ENCODE measurements at places on chromosomes 6 and 20.

GRCh38 chr6:31575952-31576685, 754 bp downstream of the TNF start:
- peak; percentile 7 for DNase-seq

DNA sequence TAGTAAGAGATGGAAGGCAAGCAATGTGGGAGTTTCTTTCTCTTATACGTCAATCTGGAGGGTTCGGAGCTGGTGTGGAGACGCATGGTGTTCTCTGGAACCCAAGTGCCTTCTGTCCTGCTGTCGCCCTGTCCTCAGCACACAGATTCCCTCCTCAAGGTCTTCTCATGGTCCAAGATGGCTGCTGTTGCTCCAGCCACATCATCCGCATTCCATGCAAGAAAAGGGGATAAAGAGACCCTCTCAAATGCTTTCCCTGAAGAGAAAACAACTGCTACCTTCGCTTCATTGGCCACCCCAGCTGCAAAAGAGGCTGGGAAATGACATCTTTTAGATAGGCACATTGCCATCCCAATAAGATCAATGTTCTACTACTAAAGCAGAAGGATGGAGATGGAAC, 151.2 kb downstream of the ANKRD60 start:
- no peak for DNase-seq

DNA sequence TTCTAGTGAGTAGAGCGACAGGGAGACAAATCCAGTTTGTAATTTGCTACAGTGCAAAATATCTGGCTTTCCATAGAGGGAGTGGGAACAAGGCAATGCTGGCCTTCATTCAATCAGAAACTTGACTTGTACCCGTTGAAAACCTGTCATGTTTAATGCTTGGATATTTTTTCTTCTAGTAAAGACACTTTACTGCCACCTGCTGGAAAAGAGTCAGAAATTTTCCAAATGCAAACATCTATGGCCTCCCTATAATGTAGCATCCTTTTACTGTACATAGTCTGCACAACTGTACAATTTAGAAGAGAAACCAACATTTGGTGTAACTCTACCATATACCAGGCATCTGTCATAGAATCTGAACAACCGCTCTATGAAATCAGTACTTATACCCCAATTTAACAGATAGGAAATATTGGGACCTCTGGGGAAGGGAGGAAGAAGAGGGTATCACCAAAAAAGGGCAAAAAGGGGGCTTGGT, 16.7 kb upstream of the TBC1D20 start:
- peak; percentile 63 for DNase-seq

- DNase-seq = no peak
Measured at GRCh38 chr6:127793396-127793795, 107.5 kb downstream of the THEMIS start.

GRCh38 chr6:122792766-122793165, 3.7 kb downstream of the SMPDL3A start:
- no peak for DNase-seq

- DNase-seq = no peak
Measured at GRCh38 chr20:25675161-25675560, 21.5 kb downstream of the ZNF337 start.

- no peak for DNase-seq
Measured at GRCh38 chr6:74113901-74114300, 417.9 kb downstream of the CD109 start.

- peak; percentile 94 for DNase-seq
Measured at GRCh38 chr6:106159531-106159940, 73.4 kb downstream of the PRDM1 start.

DNA sequence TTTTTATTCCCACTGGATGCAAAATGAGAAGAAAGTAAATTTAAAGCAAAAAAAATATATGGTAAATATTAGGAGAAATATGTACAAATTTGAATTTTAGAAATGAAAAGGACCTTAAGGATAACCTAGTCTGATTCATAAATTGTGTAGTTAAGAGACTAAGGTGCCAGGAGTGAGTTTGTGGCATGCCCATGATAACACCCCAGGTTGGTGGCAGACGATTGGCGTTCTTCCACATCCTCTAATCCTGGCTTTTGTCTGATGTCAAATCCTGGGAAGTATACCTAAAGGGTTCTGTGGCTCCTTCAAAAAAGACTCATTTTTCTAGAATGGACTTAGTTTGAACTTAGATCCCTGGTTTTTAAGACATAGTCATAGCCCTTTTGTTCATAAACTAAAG, 62.2 kb downstream of the SAMD5 start:
- DNase-seq = no peak

- DNase-seq = no peak
Measured at GRCh38 chr6:110514818-110515217, 38.4 kb upstream of the SLC22A16 start.

GRCh38 chr20:19777981-19778380, 19.9 kb downstream of the RIN2 start:
- no peak for DNase-seq

DNA sequence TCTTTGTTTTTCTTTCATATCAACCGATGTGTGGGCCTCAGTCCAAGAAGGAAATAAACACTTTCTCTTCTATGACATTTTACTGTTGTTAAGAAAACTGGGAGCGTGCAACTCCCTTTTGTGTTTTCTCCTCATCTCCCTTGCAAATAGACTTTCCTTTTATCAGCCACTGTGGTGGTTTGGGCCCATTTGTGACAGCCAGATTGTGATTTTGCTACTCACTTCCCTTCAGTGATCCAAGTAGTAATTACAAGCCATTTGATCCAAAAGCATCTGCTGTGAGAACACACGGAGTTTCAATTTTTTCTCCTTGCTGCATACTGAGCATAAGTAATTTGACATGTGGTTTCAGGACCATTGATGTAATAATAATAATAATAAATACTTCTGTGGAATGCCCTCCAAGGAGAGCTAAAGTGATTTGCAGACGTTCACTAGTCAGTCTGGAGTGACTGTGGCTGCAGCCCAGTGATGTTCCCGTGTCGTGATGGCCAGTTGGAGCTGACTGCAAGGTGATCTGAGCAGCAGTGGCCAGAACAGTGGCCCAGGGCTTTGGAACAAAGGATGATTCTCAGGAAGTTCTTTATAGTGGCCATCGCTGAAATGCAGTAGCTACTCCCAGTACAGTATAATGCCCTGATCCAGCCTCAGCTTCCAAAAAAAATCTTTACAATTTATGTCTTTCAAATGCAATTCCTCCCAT, 91.9 kb upstream of the CLDN20 start:
- no peak for DNase-seq

DNA sequence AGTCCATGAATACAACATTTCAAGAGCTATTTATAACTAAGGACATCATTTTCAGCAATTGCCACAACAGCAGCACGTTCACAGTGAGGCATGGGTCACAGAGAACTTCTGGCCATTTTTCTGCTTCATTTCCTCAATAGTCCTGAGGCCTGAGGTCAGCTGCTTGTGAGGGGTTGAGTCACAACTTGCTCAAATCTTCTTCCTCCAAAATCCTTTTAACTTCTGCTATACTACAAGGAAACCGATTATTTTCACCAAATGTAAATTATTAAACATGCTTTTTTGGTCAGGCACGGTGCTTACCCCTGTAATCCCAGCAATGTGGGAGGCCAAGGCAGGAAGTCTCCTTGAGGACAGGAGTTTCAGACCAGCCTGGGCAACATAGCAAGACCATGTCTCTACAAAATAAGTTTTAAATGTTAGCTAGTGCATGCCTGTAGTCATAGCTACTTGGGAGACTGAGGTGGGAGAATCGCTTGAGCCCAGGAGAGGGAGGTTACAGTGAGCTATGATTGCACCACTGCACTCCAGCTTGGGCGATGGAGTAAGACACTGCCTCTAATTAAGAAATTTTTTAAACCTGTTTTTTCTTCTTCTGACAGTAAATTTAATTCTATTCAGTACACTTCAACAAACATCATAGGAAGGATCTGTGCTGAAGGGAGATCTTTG, 11.1 kb upstream of the SLC16A10 start:
- peak; percentile 95 for DNase-seq

DNA sequence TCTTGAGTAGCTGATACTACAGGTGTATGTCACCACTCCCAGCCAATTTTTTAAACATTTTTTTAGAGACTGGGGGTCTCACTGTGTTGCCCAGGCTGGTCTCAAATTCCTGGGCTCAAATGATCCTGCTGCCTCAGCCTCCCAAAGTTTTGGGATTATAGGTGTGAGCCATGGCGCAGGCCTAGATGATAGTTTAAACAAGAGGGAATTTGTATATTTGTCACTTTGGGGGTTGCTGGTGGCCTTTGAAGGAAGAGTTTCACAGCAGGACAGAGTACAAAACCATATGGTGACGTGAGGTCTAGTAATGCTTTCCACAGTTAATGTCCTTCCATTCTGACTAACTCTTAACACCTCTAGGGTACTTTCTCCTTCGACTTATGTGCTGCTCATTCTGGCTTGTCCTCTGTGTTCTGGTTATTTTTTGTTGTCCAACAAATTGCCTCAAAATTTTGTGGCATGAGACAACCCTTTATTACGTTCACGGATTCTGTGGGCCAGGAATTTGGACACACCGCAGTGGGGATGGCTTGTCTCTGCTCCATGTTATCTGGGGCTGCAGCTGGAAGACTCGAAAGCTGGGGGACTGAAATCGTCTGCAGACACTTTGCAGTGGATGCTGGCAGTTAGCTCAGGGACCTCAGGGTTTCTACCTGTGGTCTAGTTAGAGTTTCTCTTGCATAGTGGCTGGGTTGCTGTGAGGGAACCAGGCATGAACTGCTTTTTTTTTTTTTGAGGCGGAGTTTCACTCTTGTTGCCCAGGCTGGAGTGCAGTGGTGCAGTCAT, 23.0 kb upstream of the IER3 start:
- DNase-seq = no peak

GRCh38 chr20:23139524-23139923, 53.4 kb upstream of the CD93 start:
- no peak for DNase-seq

DNA sequence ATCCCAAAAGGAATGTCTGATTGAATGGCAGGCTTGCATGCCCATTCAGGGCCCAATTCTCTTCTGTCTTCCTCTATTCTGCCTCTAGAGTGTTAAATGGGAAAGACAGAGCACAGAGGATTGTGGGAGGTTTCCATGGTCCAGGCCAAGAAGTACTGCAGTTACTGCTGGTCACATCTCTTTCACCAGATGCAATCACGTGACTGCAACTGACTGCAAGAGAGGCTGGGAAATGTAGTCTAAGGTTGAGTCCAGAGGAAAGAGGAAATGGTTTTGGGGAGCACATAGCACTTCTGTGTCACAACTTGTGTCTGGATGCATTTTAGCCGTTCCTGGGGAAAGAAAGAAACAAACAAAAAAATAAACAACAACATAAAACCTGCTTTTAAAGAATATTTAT, 336.4 kb upstream of the BTBD3 start:
- no peak for DNase-seq

DNA sequence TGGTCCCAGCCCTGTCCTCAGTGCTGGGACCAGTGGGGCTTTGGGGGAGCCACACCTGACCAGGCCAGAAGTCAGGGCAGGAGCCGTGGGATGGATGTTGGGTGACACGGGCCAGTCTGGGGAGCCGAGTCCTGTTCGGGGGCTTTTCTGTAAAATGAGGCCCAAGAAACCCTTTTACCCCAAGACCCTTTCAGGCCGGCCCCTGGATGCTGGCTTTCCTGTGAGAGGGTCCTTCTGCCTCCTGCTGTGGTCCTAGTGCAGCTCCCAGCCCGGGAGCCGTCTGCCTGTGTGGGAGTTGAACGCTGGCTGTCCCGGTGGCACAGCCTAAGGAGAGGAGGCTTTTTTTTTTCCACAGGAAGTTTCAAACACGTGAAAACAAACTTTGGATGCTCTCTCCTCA, 123.2 kb downstream of the TMEM242 start:
- no peak for DNase-seq

- DNase-seq = peak; percentile 86
Measured at GRCh38 chr6:87789198-87789899, 87.3 kb upstream of the AKIRIN2 start.

- peak; percentile 7 for DNase-seq
Measured at GRCh38 chr20:57712851-57713504, 3.2 kb upstream of the PMEPA1 start.

GRCh38 chr20:63121749-63122405, 94.1 kb downstream of the YTHDF1 start:
- no peak for DNase-seq

DNA sequence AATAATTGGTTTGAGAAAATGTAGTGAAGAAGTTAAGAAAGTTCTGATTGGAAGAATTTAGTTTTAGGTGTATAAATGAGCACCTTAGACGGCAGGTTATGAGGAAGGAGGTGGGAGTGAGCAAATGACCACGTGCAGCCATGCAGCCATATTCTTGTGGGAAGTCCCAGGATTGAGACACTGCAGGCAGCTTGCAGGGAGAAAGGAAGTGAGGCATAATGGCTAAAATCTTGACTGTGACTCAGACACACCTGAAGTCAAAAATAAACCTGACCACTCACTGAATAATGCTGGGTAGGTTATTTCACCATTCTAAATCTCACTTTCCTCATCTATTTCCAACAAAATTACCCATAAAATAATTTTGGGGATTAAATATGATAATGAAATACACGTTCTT, 16.6 kb downstream of the DSE start:
- DNase-seq = peak; percentile 94

DNA sequence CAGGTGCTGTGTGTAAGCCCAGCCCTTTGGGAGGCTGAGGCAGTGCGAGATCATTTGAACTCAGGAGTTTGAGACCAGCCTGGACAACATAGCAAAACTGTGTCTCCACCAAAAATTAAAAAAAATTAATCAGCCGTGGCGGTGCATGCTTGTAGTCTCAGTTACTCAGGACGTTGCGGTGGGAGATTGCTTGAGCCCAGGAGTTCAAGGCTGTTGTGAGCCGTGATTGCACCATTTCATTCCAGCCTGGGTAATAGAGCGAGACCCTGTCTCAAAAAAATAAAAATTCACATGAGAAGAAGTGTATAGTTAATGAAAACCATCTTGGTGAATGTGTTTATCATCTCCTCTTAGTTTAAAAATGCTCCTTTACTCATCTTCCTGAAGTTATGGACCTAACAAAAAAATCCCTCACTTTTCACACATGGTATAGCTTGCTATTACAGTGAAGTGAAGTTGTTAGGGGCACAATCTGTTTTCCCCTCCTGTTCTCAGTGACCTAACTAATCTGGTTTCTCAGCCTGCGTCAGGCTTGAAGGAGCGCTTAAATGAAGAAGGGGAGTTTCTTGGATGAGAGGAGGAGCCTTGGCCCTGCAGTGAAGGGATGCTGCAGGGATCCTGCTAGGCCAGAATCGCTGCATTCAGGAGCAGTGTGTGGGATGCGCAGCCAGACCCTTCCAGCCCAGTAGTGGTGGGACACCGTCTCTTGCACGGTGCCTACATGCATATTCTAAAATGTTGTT, 45.3 kb downstream of the JARID2 start:
- DNase-seq = no peak

GRCh38 chr6:25971187-25971821, 8.7 kb downstream of the TRIM38 start:
- DNase-seq = peak; percentile 93
